Psoas muscle (tissue), 8 donors: ENCODE measurements at places on chromosomes 2 and 18. TPM values are rescaled to one million over a fixed set of nuclear protein-coding genes. Genes with fewer than 3 reads are reported as not detected.

NMS gene
- not detected for total RNA-seq

DNA sequence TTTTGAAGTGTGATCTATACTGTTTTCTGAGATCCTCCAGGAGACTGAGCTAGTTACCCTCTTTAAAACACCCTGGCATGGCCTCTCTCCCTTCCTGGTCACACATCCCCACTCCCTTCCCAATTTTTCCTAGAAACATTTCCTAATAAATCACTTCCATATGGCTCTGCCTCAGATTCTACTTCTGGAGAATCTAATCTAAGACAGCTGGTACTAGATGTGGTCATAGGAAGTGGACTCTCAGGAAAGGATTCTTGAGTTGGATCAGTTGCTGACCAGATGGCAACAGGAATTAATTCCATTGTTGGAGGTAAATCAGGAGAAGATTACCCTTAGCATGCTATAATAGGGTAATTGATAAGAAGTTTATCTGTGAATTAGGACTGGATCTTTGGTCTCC is 310.5 kb downstream of the SATB2 start:
- DNase-seq = no peak

DNA sequence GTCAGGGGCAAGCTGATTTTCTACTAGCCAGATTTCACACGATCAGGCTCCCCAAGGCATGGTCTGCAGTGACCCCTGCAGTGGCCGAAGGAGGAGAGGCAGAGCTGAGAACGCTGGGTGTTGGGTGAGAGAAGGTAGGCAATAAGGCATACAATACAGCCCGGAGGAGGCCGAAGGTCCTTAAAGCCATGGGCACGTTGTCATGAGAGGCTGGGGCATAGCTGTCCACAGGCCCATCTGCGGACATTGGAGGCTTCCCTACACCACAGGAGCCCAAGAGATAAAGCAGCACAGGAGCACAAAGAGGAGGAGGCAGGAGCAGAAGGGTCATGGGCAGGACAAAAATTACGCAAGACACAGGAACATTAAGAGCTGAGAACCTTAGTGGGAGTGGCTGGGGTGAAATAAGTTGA is 16.7 kb upstream of the BZW1 start:
- DNase-seq = no peak

KLF7 gene
- total RNA-seq = 13.5 TPM

DNA sequence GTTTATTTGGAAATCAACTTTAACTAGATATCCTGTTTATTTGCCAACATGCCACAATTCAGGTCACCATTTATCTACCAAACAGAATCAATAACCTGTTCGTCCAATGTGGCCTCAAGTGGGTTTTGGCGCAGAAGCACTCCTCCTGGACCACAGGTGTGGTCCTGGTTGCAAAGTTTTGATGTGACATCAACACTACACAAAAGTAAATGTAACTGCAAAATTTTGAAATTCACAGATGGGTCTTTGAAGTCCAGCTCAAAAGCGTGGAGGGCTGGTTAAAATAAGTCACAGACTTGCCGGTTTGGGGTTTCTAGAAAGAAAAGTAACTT is 474 bp upstream of the GCA start:
- DNase-seq = no peak
